Subcutaneous adipose tissue (tissue), 4 donors: ENCODE measurements at places on chromosomes 2 and 18. TPM values are rescaled to one million over a fixed set of nuclear protein-coding genes. Genes with fewer than 3 reads are reported as not detected.

SEPTIN10 gene
- 107 TPM for total RNA-seq

IL36G gene
- total RNA-seq = not detected

SULT1C4 gene
- 4.0 TPM for total RNA-seq

CCDC148 gene
- 1.7 TPM for total RNA-seq

METTL8 gene
- 45.3 TPM for total RNA-seq
